ENCODE measurements at places on chromosomes 7 and 10.

GRCh38 chr10:27699776-27700175 is 45.8 kb downstream of the MKX start:
- no peak overlapping the region for H3K4me3 ChIP-seq
- no peak for DNase-seq
- H3K36me3 ChIP-seq, result no peaks in the 10 kb centered on the region

GRCh38 chr7:158074896-158075632 is 512.6 kb downstream of the PTPRN2 start:
- no peaks in the 10 kb centered on the region for H3K4me1 ChIP-seq
- no peak for DNase-seq
- H3K36me3 ChIP-seq, result no peaks in the 10 kb centered on the region

- no peaks in the 10 kb centered on the region for H3K4me1 ChIP-seq
- no peaks in the 10 kb centered on the region for H3K36me3 ChIP-seq
- no peak overlapping the region for H3K27ac ChIP-seq
- DNase-seq, result no peak
- no peaks in the 10 kb centered on the region for H3K27me3 ChIP-seq
Measured at GRCh38 chr7:54823776-54824175, 64.8 kb upstream of the SEC61G start.

DNA sequence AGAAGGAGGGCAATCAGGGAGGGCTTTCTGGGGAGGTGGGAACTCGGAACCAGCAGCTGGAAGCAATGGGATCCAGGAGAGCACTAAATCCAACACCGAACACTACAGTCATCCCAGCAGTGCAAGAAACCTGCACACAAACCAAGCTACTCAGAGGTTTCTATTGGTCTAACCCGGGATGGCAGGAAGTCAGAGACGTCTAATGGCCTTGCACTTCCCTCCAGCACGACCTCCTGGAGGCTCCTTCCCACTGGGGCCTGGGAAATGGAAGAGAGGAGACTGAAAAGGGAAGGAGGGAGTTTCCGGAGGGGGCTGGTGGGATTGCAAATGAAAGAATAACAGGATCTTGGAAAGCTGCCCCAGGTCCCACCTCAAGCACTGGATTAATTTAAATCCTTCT is 56.3 kb downstream of the TEX36 start:
- H3K27me3 ChIP-seq, result no peaks in the 10 kb centered on the region
- no peak overlapping the region for H3K4me3 ChIP-seq
- no peaks in the 10 kb centered on the region for H3K4me1 ChIP-seq
- DNase-seq, result no peak
- H3K27ac ChIP-seq, result no peak overlapping the region

DNA sequence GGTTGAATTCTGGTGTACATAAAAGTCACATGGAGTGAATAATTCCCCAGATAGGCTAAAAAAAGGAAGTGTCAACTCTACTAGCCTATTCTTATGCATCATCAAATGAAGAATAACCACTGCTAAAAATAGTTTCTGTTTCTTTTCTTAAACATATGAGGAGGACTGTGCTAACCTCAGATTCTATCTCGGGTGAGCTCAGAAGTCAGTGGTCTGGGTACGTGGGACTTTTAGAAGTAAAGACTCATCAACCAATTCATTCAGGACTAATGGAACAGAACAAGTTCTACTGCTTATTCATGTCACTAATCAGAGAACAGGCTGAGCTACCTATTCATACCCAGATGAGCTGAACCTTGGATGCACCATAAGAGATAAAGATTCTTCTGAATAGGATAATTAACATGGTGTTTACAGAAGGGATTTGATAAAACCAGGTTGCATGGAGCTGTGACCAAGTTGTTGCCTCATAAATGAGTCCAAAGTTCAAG is 9.5 kb upstream of the ASAH2 start:
- no peak overlapping the region for H3K4me3 ChIP-seq
- no peak overlapping the region for H3K27ac ChIP-seq
- no peaks in the 10 kb centered on the region for H3K27me3 ChIP-seq
- no peaks in the 10 kb centered on the region for H3K4me1 ChIP-seq
- no peaks in the 10 kb centered on the region for H3K36me3 ChIP-seq

Data from ascending aorta (tissue), 2 donors.